ENCODE measurements at places on chromosomes 1 and 21.

DNA sequence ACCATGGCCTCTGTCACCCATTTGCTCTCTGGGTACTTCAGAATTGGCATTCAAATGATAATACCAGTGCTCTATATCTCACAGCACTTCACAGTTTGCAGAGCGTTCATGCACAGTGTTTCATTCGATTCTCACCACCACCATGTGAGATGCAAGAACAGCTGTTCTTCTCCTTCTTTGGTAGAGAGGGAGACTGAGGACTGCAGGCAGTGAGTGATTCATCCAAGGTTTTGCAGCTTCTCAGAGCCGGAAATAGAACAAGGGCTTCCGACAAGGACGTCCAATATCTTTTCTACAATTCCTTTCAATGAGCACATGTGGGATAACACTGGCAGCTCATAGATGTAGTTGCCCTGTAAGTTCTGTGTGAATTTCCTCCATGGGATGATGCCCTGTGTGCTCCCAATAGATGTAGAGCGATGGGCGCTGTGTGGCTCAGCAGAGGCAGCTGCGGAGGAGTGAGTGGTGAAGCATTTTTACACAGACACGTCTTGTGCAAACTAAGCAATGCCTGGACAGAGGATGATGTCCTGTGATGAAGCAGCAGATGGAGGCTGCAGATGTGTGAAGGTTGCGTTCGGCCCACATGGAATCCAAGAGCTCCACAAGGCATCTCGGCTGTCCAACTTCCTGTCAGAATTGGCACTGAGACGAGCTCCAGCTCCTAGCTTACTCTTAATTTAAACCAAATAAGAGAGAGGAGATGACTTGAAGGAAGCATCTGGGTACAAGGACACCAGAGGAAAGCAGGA, 24.9 kb downstream of the MT1HL1 start:
- H3K4me1 ChIP-seq = no peaks in the 10 kb centered on the region
- H3K4me3 ChIP-seq = no peak overlapping the region
- DNase-seq = no peak
- H3K27ac ChIP-seq = no peak overlapping the region
- no peaks in the 10 kb centered on the region for H3K36me3 ChIP-seq

DNA sequence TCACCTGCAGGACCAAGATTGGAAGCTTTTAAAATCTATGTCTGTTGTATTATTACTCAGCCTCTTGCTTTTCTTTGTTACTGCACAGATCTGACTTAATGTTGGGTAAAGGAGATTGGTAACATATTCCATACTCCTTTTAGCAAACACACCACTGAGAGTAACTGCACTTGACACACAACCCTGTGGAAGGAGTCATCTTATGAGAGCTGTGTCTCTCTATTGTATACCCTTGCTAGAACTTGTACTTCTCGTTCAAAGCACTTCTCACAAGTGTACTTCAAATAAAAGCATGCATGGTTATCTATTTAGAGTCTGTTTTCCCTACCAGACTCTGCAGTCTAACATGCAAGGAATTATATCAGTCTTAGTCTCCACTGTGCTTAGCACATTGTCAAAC, 813.4 kb downstream of the ADGRL2 start:
- no peaks in the 10 kb centered on the region for H3K36me3 ChIP-seq
- no peak overlapping the region for H3K27ac ChIP-seq
- no peak for DNase-seq
- H3K4me1 ChIP-seq = no peaks in the 10 kb centered on the region
- no peaks in the 10 kb centered on the region for H3K27me3 ChIP-seq

DNA sequence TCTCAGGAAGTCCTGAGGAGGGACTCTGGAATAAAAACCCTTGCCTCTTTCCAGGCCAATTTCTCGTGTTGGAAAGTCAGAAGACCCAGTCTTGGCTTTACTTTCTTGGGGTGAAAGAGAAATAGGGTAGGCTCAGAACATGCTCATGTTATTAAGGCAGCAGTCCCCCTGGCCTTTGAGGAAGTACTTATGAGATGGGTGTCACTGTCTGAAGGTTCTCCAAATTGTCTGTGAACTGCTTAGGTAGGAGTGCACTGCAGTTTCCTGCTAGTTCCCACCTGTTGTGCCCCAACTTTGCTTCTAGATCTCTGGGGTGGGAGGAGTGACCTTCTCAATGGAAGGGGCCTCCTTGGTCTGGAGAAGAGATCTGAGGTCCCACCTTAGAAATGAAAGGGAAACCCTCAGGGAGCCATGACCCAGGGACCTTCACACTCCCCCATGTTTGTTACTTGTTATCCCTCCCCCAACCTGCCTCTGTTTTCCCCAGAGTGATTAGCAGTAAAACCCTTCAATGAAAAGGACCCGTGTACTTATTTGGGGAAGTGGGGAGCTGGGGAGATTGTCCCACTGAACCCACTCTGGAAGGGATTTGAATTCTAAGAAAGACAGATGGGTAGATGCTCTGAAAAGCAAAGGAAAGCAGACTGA, 5.7 kb downstream of the ZNF691 start:
- no peak overlapping the region for H3K27ac ChIP-seq
- H3K4me3 ChIP-seq = no peak overlapping the region
- no peaks in the 10 kb centered on the region for H3K27me3 ChIP-seq
- DNase-seq = no peak

DNA sequence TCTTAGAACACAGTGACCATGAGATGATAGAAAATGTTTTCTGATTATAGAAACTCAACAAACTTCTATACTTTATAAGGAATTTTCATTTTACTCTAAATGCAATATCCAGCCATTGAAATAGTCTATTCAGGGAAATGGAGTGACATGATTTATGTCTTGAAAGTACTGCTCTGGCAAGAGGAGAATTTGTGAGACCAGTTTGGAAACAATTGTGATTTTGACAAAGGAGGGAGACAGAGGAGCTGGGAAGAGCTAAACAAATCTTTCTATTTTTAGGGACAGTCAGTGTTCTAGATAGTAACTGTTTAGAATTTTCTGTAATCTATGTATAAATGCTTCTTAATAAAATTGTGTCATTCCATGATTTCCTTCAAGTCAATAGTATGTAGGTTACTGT, 252.3 kb downstream of the FMN2 start:
- H3K27me3 ChIP-seq = no peaks in the 10 kb centered on the region
- H3K27ac ChIP-seq = no peak overlapping the region
- no peak overlapping the region for H3K4me3 ChIP-seq

DNA sequence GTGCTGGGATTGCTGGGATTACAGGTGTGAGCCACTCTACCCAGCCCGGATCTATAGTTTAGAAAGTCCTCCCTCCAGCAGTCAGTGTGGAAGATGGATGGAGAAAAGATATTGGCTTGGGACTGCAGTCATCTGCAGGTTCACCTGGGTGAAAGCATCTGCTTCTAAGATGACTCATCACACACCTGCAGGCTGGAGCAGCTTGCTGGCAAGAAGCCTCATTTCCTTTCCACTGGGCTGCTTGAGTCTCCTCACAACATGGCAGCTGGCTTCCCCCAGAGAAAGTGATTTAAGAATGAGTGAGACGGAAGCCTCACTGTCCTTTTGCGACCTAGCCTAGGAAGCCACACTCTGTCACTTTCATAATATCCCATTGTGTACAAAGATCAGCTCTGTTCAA, 50.0 kb downstream of the FOXO6 start:
- H3K4me1 ChIP-seq = no peaks in the 10 kb centered on the region
- no peaks in the 10 kb centered on the region for H3K36me3 ChIP-seq
- no peaks in the 10 kb centered on the region for H3K27me3 ChIP-seq
- no peak overlapping the region for H3K27ac ChIP-seq
- H3K4me3 ChIP-seq = no peak overlapping the region

Data from Caco-2 (cell line).